ENCODE measurements at places on chromosomes 11 and 22.
A peak's percentile ranks its signal among the peaks of the same experiment; 100 is the strongest.

DNA sequence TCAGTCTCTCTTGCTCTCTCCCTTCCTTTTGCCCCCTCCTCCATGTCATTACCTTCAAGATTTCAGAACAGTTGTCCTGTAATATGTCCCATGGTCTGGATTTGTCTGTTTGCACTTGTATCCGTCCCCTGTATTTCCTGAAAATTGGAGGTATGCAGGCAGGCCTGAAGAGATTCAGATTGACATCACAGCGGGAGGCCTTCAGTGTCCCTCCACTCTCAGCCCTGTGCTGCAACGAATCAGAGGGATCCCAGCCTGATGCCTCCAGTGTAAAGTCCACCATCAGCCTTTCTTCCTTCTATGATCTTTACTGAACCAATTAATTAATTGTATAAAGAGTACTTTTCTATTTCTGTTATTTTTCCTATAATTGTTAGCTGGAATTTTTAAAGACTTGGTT, 57.3 kb downstream of the ELMOD1 start:
- DNase-seq, result no peak

GRCh38 chr11:76701294-76702040, 30.9 kb upstream of the LRRC32 start:
- DNase-seq, result no peak

GRCh38 chr11:33542921-33543320, 157.7 kb downstream of the C11orf91 start:
- DNase-seq, result no peak

DNA sequence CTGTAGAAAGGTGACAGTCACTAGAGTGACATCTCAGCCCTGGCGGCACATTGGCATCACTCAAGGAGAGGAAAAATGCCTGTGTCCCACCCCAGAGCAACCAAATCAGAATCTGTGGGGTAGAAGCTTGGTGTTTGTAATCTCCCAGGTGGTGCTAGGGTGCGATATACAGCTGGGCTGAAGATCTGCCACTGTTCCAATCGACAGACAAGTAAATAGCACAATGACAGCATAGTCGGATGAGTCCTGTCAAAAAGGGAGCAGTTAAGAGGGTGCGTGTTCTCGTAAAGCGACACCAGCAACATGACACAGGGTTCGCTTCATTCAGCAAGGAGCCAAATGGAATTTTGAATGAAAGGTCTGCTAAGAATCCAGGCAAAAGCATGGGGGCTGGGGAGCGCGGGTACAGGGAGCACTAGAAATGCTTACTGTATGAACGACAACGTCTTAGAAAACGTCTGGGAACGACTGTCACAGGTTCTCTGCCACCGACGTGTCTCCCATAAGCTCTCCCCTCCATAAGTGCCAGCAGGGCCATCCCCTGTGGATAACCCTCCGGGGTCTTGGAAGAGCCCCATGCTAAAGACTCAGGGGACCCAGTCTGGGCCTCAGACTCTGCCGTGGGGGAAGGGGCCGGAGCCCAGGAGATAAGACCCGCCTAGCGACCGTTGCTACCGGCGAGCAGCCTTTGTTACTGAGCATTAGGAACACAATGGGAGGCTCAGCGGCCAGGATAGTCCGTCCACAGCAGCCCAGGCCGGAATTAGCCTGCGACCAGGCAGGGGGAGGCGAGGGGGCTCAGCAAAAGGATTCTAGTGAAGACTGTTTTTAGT, 20.8 kb downstream of the ADA2 start:
- DNase-seq, result no peak

- DNase-seq, result no peak
Observed at GRCh38 chr22:43745783-43746356, 66.2 kb downstream of the EFCAB6 start.

DNA sequence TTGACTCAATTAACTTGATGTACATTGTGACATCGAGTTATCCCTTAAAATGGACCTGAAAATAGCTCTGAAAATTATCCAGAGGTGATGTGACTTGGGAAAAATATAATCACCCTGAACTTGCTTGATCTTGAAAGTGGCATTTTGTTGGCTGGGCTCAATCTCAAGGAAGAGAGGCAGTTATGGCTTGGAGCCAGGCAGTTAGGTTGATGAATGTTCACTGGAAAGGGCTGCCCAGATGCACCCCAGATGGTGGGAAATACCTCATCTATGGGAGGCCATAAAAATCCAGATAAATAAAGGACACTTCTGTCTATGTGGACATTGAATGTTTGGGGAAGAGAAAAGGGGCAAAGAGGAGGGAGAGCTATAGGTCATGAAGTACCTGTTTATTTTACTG, 55.7 kb upstream of the OR5AN1 start:
- no peak for DNase-seq

- peak; percentile 45 for DNase-seq
Observed at GRCh38 chr22:41939981-41940831, 6.7 kb downstream of the CENPM start.

- no peak for DNase-seq
Observed at GRCh38 chr22:34308101-34308500, 387.8 kb upstream of the LARGE1 start.

GRCh38 chr11:65102142-65103095, 6.4 kb downstream of the VPS51 start:
- no peak for DNase-seq

GRCh38 chr11:73792584-73792983, 4.9 kb downstream of the MRPL48 start:
- DNase-seq, result no peak

DNA sequence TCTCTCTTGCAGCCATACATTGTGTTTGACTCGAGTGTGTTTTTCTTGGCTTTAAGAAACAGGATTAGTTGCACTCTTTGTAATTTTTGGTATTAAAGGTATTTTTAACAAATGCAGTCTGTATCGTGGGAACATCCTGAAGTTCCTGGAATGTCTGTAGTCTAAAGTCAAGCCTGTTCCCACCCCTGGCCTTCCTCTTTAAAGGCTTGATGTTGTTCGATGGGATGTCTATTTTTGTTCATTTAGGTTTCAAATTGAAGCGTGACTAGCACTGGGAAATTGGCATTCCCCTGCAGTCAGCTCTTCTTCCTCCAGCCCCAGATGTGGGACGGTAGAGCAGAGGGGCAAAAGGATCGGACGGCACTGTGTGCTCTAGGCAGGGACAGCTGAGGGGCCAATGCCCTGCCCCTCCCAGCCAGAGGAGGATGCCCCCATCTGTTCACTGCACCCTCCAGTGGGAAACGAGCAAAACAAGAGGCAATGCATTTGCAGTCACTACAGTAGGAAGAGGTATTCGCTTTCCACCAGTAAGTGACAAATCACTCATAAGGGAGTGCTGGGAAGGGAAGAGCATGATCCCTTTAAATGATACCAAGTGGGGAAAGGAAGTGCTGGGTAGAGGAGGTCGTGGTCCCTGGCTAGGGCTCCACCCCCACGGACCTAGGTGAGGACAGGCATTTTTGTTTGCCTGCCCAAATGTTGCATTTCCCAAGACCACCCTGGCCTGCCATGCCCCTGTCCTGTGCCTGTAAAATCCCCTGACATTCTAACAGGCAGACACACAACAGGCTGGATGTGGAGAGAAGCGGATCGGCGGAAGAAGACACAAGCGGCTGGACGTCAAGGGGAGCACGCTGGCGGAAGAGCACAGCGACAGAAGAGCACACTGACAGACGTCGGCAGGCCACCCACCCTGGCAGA, 47.4 kb upstream of the SEPTIN5 start:
- no peak for DNase-seq

GRCh38 chr11:62816557-62816956, 11.3 kb upstream of the NXF1 start:
- DNase-seq, result no peak

DNA sequence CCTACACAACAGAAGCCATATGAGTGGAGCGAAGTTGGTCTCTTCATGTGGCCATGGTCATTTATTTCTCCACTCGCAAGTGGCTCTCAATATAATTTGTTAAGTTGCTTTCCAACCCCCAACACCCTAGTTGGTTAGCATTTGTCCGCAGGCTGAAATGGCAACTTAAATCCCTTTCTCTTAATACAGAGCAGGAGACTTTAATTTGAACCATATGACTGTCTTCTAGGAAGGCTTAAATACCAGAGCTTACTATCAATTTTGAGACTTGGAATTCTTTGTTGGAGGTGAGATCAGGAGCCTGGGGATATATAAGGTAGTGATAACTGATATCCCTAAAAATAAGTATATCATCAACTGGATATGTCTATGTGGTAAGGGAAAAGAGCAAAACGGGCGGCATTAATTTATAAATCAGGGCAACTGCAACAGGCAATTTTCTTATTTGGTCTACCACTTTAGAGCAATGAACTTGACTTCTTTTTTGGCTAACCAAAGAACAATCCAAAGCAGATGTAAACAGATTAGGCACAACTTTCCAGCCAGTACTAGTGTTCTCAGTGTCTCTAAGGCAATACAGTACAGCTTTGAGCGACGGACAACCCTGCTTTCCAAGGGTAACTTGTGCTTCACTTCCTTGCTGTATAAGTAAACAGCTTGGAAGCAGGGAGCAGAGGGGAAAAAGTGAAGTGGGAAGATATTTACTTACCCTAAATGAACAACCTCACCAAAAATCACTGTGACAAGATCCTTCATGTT, 74.7 kb upstream of the APOA1 start:
- DNase-seq, result no peak

DNA sequence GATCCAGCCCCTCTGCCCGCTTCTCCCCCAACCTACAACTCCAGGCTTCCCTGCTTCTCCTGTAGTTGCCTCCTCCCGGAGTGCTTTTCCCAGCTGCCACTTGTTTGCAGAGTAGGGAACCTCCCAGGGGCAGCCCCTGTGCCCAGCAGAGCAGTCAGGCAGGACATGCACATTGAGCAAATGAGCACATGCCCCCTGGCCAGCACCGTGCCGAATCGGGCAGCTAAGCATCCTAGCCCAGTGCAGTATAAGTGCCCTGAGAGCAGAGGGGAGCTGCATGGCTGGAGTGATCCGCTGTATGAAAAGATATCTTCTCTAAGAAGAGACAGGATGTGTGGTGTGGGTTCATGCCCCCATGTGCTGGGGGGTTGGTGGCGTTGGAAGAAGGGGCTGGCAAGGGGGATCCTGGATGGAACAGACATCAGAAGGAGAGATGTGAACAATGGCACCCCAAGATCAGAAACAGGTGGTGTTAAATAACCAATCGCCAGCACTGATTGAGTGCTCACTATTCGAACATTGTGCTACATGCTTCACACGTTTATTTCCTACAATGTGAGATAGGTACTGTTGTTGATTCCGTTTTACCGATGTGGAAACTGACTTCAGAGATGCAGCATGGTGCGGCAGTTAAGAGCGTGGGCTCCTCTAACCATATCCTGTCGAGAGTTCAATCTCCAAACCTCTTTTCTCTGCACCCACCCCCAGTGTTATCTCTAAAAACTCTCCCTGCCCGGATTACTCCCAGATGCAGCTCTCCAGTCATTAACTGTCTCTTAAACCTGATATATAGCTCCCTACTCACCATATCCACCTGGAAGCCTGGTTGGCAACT, 1.2 kb downstream of the AIP start:
- DNase-seq, result no peak

DNA sequence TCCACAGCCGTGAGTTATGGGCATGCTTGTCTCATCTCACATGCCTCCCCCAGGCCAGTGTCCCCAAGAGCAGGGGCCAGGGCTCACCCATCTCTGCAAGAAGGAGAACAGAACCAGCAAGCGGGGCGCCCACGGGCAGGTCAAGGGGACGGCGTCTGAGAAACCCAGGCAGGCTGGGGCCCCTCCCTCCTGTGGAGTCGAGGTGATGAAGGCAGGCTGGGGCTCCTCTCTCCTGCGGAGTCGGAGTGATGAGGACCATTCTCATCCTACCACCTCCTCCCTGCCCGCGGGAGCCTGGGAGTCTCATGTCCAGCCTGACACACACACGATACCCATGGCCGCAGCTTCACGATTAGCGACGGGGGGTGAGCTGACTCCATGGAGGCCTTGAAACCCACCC, 141.9 kb downstream of the CTTN start:
- no peak for DNase-seq

DNA sequence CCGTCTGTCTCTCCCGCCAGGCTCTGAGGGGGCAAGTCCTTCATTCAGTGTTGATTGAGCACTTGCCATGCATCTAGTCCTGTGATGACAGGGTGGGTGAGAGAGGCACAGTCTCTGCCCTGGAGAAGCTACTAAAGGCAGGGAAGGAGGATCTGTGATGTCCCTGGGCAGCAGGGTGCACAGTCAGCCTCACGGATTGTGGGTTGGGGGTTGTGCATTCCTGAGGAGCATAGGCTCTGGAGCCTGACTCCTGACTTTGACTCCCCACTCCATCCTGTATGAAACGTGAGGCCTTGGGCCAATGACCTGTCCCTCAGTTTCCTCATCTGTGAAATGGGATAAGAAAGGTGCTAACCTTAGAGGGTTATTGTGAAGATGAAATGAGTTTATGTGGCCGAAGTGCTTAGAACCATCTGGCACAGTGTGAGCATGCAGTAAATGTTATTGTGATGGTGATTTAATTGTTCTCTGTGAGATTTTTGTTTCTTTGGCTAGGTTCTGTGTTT, 4.7 kb downstream of the SLC22A8 start:
- DNase-seq, result no peak

- DNase-seq, result no peak
Observed at GRCh38 chr22:46068181-46068592, 82.1 kb upstream of the PPARA start.

DNA sequence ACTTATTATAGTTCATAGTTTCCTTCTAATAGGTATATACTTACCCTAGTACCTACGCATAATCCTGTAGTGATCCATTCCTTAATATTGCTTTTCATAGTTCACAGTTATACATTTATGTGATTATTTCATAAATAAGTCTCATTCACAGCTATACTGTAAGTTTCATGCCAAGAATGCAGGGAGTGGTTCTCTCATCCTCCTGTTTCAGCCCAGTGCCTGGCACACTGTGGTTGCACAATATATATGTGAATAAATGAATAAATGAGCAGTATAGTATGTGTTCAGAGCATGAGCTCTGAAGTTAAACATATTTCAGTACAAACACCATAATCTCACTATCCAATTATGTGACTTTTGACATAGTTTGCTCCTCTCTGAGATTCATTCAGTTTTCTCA, 115.8 kb downstream of the MAML2 start:
- no peak for DNase-seq

DNA sequence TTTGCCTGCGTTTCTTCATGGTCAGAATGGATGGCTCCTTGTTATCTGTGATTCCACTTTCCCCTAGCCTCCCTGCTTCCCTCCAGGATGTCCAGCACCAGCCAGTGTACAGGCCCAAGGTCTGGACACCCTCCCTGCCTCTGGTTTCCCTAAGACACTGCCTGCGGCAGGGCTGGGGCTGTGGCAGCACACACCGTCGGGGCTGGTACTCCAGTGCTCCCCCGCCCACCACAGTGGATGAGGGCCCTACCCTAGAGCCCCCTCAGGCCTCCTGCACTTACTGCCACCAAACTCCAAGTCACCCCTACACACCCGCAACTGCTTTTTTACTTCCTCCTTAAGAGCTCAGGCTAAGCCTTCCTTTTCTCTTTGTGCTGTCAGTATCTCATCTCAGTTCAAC, 28.9 kb downstream of the ZNF214 start:
- DNase-seq, result no peak
